ENCODE measurements at places on chromosomes 7 and 10.

GRCh38 chr7:88243345-88243909 lies 23.6 kb upstream of the SRI start:
- no peak for DNase-seq

GRCh38 chr7:949021-949934 lies 5.2 kb downstream of the ADAP1 start:
- no peak for DNase-seq

DNA sequence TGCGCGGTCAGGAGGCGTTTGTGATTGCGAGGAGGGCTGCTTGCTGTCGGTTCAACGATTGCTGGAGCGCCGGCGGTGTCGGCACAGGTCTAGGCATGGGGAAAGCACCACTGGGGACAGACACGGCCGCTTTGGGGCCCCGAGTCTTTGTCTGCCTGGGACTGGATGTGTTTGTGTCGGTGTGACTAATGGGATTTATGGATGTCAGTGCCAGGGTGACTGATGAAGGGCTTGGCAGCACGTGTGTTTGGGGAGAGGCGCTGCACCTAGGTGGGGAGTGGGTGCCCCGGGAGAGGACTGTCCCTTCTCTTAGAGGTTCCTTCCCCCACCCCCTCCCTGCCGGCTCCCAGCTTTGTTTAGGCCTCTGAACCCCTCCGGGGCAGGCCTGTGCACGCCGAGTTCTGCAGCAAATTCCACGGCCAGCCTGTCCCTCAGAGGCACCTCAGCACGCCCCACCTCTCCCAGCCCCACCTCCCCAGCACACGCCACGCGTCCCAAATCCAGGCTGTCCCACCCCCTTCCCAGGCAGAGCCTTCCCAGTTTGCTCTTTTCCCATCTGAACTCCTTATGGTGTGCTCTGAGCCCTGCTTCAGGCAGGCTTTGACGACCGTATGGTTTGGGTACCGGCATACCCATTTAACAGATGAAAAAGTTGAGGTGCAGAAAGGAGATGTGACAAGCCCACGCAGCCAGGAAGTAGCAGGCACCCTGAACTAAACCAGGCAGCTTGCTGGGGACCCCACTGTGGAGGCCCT lies 6.4 kb upstream of the TNRC18 start:
- no peak for DNase-seq

DNA sequence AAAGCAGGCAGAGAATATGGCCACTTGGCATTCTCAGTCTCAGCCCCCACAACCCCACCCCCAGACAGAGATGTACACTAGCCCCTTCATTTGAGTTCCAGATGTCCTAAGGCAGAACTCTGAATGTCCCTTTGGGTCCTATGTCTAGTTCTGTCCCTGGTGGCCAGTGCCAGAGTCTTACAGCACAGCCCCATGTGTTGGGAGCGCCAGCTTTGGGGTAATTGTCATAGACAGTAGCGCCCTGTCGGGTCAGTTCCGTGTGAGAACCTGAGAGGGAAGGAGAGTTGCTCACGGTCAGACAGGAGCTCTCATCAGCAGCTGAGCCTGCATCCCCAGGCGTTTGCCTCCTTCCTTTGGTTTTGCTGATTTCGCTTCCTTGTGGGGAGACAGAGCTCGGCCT lies 94.9 kb upstream of the INSYN2A start:
- no peak for DNase-seq

DNA sequence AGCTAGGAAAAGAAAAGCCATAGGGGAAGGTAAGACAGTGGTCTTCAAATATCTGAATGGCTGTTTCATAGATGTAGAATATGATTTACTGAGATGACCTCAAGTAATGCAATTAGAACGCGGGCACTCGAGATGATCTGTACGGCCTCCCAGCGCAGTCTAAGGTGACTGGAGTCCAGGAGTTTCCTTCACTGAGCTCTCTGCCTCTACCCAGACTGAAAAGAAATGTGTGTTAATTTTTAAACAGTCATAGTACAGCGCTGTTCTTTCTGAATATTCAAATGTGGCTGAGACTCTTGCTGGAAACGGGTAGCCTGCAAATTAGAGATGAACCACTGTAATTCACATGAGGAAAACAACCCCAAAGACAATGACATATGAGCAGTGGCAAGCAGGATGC lies 562.4 kb upstream of the AUTS2 start:
- DNase-seq: no peak

- DNase-seq: no peak
Measured at GRCh38 chr7:76403780-76404494, 5.6 kb downstream of the SSC4D start.

- DNase-seq: no peak
Measured at GRCh38 chr7:55202150-55202913, 162.8 kb upstream of the LANCL2 start.

DNA sequence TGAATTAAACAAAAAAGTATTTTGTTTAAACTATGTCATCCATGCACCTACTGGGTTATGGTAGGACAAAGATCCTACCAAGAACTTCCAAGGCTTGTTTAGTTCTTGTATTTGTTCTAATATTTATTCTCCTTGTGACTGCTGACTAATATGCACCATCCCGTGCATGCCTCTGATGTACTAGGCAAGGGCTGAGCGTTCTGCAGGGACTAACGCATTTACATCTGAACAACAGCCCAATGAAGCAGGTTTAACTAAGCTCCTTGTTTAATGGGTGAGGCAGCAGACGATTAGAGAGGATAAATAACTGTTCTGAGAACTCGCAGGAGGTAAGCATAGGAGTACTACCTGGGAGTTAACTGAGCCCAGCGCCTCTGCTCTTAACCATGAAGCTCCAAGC lies 64.9 kb downstream of the KIAA1549 start:
- DNase-seq: no peak

DNA sequence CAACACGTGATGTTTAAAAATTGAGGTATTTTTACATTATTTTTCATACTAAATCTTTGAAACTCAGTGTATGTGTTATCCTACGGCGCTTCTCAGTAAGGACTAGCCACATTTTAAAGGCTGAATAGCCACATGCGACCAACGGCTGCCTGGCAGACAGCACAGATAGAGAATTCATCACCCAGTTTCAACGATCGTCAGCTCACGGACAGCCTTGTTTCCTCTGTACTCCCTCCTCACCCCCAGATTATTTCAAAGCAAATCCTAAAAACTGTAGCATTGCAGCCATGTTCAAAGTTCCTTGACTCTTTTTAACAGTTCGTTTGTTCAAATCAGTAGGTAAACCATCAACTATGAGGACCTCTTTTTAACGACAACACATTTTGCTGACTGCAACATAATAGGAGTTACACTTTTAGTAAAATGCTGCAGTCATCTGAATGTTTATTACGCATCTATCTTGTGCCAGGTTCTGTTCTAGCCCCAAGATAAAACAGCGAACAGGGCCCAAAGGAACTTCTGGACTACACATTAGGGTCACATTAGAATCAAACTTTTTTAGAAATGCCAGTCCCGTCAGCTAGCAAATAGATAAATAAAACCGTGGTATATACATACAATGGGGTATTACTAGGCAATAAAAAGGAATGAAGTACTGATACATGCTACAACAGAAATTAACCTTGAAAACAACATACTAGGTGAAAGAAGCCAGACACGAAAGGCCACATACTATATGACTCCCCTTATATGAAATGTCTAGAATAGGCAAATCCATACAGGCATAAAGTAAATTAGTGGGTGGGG lies 5.7 kb downstream of the OSBPL3 start:
- DNase-seq: no peak

GRCh38 chr10:113590581-113590980 lies 37.7 kb downstream of the HABP2 start:
- DNase-seq: no peak

GRCh38 chr7:50791938-50792341 lies 9.2 kb upstream of the GRB10 start:
- no peak for DNase-seq

DNA sequence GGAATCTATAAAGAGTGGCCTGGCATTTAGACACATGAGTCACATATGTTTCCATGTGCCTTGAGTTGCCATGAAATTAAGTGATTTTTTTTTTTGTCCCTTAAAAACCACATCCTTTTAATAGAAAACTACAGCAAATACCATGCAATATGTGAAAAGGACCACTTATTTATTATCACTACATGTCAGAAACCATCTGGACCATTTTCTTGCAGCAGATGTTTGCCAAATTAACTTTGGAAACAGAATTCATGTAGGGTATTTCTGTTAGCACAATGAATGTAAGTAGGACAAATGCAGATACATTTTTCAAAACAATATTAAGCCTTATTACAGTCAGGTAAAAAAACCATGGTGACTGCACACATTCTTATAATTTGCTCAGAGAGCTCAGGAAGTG lies 230.6 kb downstream of the REEP3 start:
- no peak for DNase-seq

DNA sequence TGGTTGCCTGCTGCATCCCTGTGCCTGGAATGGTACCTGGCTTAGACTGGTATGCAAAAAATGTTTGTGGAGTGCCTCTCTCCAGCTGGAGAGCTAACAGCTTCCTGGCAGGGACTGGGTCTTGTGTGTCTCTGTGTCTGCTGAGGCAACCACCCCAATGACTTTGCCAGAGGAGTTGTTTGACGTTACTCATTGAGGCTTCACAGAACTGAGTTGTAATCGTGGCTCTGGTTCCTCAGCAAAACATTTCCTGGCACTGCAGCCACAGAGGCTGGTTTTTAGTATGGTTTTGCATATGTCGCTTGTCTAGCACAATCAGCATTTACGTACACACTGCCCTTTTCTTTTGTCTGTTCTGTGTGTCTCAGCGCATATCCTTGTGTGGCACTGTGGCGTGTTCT lies 7.5 kb downstream of the ZNF282 start:
- no peak for DNase-seq

All from stimulated activated CD4-positive, alpha-beta T cell treated with anti-CD3 and anti-CD28 coated beads, Interleukin-15, amount 100 ng/mL, for 1 hour (primary cell).